ENCODE measurements at places on chromosomes 1 and 21. TPM values are rescaled to one million over a fixed set of nuclear protein-coding genes. Genes with fewer than 3 reads are reported as not detected.
A peak's percentile ranks its signal among the peaks of the same experiment; 100 is the strongest.

GRCh38 chr21:29233611-29234540 lies 64.8 kb upstream of the BACH1 start:
- no peak for DNase-seq

GRCh38 chr1:13699936-13700520 lies at the start of gene PRDM2:
Gene PRDM2 (plus strand): TSS chr1:13700188. CDS start chr1:13715606, 15,418 bp downstream.
- DNase-seq: peak; percentile 17

DNA sequence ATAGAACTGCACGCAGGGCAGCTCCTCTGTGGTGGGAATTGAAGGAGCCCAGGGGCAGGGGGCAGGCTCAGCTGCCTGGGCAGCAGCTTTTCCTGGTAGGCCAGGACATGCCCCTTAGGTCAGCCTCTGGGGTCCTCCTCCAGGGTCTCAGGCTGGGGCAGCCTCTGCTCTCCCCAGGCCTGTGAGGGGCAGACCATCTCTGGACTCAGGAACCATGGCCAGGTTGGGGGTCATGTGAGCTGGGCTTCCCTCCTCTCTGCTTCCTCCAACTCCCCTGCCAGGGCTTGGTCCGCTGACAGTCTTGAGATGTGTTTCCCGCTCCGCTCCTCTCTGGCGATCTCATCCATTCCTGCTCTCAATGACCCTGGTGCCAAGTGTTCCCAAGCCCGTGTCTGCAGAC lies 5.7 kb downstream of the C1orf210 start:
- no peak for DNase-seq

Gene ADGRL4
- total RNA-seq: 3.2 TPM

DNA sequence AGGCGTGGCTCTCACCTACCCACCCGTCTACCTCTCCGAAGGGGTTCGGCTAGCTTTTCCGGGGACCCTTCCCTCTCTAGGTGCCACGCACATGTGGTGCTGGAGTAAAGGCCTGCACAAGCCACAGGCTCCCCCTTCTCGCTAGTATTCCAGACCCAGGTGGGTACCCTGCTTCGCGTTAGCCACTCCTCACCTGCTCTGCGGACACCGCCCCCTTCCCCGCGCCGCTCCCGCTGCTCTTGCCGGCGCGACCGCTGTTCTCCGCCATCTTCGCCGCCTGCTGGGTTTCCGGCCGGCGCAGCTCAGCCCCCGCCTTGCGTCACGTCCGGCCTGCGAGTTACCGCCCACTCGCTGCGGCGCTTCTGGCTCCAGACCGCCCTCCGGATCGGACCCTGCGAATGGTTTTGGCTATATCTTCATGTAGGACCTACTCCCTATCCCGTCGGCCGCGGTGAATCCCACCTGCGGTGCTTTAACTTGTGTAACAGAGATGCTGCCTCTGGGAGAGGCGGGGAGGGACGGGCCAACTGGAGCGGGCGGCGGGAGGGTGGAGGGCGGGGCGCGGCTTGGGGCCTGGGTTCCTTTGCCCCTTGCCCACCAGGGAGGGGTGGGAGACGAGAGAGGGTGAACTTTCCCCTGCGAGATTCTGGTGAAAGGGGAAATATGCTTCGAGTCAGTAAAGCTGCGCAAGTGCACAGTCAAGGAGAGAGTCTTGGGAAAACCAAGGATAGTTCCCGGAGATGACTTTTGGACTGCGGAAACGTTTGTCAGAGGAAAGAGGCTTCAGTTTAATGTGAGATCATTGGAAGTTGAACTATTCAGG lies at the start of the genes NIT1 and PFDN2:
Gene NIT1, plus strand, starts transcription at position 347 of the 823 bp plus-strand sequence. Its CDS starts 72 bp downstream, at position 419.
Gene PFDN2, minus strand, starts transcription at position 279 of the 823 bp plus-strand sequence. Its CDS starts 11 bp downstream, at position 268.
- DNase-seq: peak; percentile 85

GRCh38 chr1:117398957-117399356 lies 31.7 kb downstream of the MAN1A2 start:
- no peak for DNase-seq

- no peak for DNase-seq
These were observed 6.3 kb downstream of the KLHL21 start for GRCh38 chr1:6596351-6596750.

GRCh38 chr1:174700775-174701174 lies 253.0 kb downstream of the GPR52 start:
- DNase-seq: no peak

GRCh38 chr21:27571706-27572105 lies 604.8 kb upstream of the ADAMTS5 start:
- DNase-seq: peak; percentile 81

Data from IMR-90 (cell line).